HepG2 (cell line): ENCODE measurements at places on chromosomes 6 and 20. TPM values are rescaled to one million over a fixed set of nuclear protein-coding genes. Genes with fewer than 3 reads are reported as not detected.

Gene FOXQ1
- total RNA-seq: 39.2 and 39.8 TPM in 2 replicates

DNA sequence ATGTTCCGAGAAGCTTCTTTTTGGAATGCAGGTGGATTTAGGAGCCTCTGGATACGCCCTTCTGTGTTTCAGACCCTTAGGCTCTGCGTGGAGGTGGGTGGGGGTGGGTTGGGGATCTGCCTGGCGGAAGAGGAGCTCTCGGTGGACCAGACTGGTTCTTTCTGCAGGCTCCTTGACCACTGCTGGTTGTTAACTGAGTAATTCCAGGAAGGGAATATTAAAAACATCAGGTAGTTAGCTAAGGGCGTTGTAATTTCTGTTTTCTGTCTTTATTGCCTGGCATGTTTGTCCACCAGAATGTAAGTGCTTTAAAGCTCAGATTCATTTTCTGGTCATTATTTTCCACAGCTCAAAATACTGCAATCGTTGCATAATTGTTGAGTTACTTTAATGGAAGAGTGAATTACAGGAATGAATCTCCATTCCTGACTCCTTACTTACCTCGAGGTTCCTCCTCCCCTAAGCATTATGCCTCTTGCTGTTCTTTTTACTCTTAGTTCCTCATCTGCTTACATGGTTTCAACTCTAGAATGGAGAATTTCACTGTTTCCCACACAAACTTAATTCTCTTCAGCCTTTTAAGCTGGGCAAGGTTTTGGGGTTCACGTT, 5.9 kb downstream of the CDYL start:
- DNase-seq: no peak

- no peak for DNase-seq
Measured at GRCh38 chr6:153942361-153942760, 96.7 kb upstream of the OPRM1 start.

DNA sequence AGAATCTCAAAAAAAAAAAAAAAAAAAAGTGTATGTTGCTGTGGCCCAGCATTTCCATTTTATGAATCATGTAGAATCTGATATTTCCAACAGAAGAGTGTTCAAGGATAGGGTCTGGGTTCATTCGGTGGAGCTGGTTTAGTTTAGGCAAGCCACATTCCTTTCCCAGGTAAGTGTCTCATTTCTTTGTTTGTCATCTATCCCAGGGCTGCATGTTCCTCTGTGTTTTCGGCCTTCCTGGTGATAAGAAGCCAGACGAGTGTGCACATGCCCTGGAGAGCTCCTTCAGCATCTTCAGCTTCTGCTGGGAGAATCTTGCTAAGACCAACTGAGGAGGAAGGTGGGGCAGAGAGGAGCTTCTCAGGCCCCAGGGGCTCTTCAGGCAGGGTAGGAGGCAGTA, 38.2 kb downstream of the NFYA start:
- no peak for DNase-seq

DNA sequence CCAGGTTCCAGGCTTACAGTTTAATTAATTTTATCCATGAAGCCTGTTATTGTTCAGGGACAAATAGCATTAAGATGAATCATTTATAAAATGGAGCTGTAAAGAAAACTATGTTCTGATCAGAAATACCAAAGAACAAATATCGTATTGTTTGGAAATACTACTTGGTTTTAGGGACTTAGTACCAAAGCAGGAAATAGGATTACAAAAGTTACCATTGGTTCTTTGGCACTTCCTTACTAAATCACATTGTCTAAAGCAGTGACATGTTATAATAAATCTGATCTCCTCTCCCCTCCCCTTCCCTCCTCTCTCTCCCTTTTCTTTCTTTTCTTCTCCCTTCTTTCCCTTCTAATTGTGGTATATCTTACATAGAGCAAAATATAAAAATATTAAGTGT, 29.6 kb downstream of the CRYBG1 start:
- DNase-seq: no peak
